Posterior vena cava (tissue), 2 donors: ENCODE measurements at places on chromosomes 4 and X. TPM values are rescaled to one million over a fixed set of nuclear protein-coding genes. Genes with fewer than 3 reads are reported as not detected.
A peak's percentile ranks its signal among the peaks of the same experiment; 100 is the strongest.

DNA sequence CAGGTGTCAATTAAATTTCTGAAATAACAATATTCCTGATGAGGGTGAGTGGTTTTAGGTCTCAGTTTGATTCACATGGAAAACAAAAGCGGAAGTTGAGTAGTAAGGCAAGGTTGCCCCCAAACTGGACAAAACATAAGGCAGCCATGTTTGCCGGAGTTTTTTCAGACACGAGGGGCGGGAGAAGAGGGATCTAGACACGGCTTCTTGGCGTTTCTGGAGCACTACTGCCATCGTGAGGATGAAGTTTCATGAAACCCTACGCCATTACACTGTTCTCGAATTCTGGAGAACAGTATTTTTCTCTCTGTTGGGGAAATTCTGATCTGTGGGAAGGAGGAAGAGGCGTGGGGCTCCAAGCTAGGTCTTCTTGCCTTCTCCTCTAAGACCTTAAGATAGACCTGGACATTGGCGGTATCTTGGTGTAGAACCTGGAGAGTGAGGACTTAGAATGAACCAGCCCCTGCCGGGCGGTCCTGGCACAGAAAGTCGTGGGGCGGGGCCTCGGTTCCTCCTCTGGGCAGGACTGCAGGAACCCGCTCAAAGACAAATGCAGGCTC, 160.3 kb downstream of the OR13H1 start:
- peak; percentile 95 for DNase-seq

DNA sequence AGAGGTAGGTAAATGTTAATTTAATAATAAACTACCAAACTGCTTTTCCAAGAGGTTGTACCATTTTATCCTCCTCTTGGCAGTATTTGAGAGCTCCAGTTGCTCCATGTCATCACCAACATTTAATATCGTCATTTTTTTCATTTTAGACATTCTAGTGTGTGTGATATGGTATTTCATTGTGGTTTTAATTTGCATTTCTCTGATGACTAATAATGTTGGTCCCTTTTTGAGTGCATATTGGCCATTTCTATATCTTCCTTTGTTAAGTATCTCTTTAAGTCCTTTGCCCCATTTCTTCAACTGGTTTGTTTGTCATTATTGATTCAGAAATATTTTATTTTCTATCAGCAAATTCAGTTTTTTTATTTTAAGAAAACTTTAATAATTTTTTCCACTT, 88.8 kb downstream of the MAPK10 start:
- no peak for DNase-seq

DNA sequence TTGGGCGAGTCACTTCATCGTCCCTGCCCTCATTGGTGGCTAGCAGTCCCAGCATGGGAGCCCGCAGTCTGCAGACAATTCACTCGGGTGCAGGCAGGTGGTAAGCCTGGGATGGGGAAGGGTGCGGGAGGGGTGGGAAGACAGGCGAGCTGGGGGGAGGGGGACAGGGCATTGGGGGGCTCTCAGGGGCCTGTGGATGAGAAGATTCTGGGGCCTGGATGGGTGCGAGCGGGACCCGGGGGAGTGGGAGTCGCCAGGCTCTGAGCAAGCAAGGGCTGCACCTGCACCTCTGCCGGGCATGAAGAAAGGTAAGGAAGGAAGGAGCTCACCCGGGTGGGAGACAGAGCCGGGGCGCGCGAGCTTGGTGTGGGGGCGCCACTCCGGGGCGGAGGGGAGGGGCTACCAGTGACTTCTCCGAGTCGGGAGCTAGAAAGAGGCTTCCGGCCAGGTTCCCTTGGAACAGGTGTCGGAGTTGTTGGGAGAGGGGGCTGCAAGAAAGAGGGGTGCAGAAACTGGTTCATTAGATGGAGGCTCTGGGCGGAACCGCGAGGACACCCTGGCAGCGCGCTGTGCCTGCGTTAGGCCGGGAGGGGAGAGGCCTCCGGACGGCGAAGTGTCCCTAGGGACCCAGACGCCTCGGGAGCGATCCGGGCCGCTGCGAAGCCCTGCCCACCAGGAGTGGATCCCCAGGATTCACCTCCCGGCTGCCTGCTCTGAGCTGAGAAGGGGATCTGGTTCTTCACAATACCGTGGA, 103.4 kb upstream of the PDLIM3 start:
- no peak for DNase-seq

DNA sequence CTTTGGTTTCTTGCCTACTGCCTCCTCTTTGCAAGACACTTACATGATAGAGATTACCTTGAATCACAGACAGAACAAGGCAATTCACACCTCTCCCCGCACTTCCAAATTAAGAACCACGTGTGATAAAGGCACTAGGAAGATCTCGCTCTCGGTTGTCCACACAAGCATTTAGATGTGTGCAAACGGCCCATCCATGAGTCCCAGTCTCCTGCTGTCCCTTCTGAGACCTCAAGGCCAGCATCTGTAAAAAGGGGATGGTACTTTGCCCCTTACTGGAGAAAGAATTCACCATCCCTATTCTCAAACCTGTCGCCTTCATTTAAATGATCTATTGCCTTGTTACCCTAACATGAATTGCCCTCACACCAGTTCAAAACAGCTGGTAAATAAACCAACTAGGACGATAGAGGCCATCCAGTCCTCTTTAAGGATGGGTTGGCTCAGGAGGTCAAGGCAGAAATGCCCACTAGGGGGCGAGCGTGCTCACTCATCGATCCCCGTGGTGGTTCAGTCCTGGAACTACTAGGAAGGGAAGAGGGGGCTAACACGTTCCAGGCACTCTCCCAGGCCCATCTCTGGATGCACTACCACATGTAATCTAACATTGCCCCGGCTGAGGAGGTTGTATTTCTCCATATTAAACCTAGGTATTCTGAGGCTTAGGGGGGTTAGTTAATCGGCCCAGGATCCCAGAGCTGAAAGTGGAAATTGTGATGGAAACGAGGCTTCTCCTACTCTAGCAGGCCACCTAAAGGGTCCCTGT, 95.8 kb downstream of the DHX15 start:
- peak; percentile 90 for DNase-seq

DNA sequence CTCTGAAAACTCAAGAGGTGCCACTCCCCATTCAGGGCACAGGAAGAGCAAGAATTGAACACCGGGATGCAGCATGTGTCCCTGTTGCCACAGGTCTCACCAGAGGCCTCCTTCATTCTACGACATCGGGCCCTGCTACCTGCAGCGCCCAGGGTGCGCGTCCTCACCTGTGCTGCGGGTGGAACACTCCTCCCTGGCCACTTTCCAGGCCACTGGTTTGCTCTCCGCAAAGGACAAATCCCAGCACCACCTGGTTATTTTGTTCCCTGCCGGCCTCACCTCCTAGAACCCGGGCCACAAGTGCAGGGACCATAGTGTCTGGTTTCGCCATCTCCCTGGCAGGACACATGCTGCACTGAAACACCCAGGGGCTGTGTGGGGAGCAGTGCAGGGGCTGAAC, 14.3 kb upstream of the FAM3A start:
- no peak for DNase-seq

CXCL10 gene
- total RNA-seq: 0.32 TPM

PNPLA4 gene
- total RNA-seq: 12.4 TPM

DNA sequence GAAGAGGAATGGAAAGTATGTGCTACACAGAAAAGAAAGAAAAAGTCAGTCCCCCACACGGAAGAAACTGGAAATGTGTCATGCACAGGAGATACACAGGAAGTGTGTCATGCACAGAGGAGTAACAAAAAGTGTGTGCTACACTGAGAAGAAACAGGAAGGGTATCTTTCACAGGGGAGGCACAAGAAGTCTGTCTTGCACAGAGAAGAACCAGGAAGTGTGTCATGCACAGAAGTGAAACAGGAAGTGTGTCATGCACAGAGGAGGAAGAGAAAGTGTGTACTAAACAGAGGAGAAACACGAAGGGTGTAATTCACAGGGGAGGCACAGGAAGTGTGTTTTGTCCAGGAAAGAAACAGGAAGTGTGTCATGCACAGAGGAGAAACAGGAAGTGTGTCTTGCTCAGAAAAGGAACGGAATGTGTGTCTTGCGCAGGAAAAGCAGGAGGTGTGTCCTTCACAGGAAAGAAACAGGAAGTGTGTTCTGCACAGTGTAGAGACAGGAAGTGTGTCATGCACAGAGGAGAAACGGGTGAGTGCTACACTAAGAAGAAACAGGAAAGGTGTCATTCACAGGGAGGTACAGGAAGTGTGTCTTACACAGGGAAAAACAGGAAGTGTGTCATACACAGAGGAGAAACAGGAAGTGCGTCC, 527.2 kb upstream of the PRKX start:
- no peak for DNase-seq

DNA sequence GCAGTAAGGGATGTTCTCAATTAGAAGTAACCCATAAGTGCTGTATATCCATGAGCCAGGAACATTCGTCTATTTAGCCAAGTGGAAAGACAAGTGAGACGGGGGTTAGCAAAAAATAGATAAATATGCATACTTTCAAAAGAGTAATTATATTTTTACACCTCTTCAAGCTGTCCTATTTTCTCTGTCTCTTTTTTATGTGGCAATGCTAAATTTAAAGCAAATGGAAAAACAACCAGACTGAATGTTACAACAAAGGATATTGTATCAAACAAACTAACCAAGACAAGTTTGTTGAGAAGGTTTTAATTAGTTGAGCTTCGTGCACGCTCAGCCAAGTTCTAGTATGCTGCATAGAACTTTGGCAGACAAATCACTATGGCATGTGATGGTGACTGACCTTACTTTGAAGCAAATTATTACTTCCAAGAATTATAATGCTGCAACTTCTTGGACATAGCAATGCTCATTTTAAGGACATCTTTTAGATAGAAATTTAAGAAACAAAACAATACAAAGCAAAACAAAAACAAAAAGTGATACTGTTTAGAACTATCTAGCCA, 61.4 kb upstream of the TMEM150C start:
- DNase-seq: no peak

GPRIN3 gene
- total RNA-seq: 3.5 TPM

GRCh38 chr4:83320548-83320947, 14.1 kb downstream of the HPSE start:
- DNase-seq: peak; percentile 91
